Inflammatory macrophage (primary cell): ENCODE measurements at places on chromosomes 2 and 18.

DNA sequence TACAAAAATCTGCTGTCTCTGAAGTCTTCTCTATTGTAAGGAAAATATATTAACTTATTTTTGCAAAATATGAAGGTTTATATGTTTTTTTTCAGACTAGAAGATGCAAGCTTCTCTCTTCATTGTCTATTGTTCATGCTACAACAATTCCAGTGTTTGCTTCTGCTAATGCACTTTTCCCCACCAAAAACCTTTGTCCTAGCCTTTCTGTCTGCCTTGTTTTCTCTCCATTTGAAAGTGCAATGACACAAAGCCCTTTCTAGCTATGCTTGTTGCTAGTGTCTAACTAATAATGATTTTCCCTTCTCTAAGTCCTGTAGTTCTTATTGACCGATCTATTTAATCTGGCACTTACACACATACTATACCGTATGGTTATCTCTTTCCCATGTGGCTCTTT, 369.5 kb upstream of the CELF4 start:
- DNase-seq = no peak

- no peak for DNase-seq
Observed at GRCh38 chr2:176879426-176879995, 333.1 kb upstream of the HNRNPA3 start.

GRCh38 chr2:135056790-135057189, 4.7 kb downstream of the RAB3GAP1 start:
- DNase-seq = no peak

GRCh38 chr18:10306779-10307178, 147.7 kb upstream of the APCDD1 start:
- DNase-seq = no peak

GRCh38 chr2:70639841-70640436, 86.3 kb upstream of the TGFA start:
- no peak for DNase-seq
